ENCODE measurements at places on chromosomes 16 and 17.

GRCh38 chr16:64858076-64858475 is 263.8 kb downstream of the CDH11 start:
- no peak for DNase-seq

- DNase-seq = no peak
Observed at GRCh38 chr16:55297062-55297909, 26.7 kb upstream of the IRX6 start.

GRCh38 chr16:52578829-52579498 is 32.0 kb upstream of the TOX3 start:
- no peak for DNase-seq

DNA sequence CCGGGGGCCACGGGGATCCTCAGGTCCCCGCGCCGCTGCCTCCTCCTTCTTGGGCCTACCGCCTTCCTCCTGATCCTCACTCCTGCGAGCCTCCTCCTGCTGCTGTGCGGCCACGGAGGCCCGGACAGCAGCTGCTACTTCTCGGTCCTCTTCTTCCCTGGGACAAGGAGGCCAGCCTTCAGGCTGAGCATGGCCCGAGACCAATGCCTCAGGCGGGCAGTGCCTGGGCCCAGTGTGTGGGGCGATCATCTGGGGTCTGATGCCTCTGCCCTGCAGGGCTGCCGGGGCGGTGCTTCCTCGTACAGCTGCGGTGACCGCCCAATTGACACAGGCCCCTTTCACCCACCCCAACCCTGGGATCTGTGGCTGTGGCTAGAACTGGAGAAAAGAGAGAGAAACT is 8.6 kb downstream of the ZNF598 start:
- DNase-seq = no peak

DNA sequence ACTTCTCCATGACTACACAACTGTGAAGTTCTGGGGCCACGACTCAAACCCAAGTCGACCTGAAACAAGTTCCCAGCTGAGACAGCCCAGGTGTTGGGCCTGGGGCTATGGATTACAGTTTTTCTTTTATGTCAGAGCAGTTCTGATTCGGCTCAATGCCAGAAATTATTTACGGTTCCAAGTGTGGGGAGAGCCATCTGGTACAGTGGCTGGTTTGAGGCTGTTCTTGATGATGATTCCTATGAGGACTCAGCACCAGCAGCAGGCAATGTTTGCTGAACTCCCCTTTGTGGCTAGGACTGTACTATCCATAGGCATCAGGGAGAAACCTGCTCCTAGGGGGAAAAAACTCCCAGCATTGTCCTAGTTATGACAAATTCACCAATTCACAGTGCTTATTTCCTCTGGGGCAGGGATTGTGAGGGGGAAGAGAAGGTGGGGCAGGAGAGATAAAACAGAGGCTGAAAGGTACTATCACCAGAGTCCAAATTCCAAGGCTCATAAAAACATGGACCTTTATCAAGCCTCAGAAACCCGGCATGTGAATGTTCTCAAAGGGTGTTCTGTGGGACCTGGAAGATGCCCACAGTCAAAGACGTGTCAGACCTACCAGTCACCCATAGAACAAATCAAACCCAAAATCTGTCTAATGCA is 18.2 kb upstream of the CMTM4 start:
- DNase-seq = no peak

All from stimulated activated CD4-positive, alpha-beta T cell treated with anti-CD3 and anti-CD28 coated beads, Interleukin-1b, Interleukin-23, amount 100 ng/mL, for 4 hours (primary cell).